NCI-H1417 treated with DMSO at 0.1 percent for 48 hours (cell line): ENCODE measurements at places on chromosomes 13 and 19.

GRCh38 chr13:23847497-23847896 lies 41.7 kb downstream of the MIPEP start:
- DNase-seq, result no peak

GRCh38 chr13:93182406-93182805 lies 44.2 kb upstream of the GPC6 start:
- no peak for DNase-seq

DNA sequence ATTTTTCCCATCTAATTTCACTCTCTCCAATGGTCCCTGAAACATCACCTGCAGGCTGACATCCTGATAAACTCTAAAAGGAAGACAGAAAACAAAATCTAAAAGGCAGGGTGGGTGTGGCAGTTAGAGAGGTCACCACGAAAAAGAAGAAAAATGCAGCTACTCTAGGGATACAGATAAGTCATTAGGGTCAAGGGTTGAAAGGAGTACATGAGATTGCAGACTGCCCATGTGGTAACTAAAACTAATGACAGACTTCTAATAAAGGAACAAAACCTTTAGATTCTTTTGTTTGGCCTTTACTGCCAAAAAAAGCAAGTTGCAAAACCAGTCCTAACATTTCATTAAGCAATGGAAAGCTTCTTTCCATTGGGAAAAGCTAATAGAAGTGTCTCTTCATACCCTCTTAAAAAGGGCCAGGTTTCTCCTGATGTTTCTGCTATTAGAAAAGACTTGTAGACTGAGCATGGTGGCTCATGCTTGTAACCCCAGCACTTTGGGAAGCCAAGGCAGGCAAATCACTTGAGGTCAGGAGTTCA lies 31.0 kb downstream of the THSD1 start:
- DNase-seq, result no peak

GRCh38 chr19:12689581-12690216 lies 1.9 kb downstream of the GNG14 start:
- DNase-seq, result no peak

- DNase-seq, result no peak
Observed at GRCh38 chr13:56670563-56670962, 470.2 kb upstream of the PRR20A start.

DNA sequence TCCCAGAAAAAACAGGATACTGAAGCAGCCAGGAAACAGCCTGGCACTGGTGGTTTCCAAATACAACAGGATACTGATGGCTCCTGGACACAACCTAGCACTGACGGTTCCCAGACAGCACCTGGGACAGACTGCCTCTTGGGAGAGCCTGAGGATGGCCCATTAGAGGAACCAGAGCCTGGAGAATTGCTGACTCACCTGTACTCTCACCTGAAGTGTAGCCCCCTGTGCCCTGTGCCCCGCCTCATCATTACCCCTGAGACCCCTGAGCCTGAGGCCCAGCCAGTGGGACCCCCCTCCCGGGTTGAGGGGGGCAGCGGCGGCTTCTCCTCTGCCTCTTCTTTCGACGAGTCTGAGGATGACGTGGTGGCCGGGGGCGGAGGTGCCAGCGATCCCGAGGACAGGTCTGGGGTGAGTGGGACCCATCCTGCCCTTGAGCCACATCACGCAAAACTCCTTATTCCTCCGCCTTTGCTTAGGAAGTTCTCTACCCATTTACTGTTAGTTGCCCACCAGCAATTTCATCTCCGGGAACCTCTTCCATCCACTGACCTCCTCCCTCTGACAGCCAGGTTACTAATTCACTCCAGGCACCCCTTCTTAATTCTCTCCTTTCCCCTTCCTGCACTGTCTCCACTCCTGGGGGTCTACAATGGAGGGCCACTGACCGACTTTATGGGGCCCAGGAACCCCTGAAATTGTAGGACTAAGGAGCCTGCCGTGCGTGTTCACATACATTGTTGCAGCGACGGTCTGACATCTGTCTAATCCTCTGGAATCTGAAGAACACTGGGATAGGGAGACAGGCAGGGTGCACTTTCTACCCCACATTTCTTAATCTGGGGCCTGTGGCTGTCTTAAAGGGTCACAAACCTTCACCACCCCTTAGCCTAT lies 1.2 kb downstream of the ITPKC start:
- DNase-seq, result no peak

- peak; percentile 63 for DNase-seq
Observed at GRCh38 chr13:73708393-73708985, 425.7 kb downstream of the KLF12 start.

- no peak for DNase-seq
Observed at GRCh38 chr19:30287973-30288372, 84.2 kb upstream of the ZNF536 start.

DNA sequence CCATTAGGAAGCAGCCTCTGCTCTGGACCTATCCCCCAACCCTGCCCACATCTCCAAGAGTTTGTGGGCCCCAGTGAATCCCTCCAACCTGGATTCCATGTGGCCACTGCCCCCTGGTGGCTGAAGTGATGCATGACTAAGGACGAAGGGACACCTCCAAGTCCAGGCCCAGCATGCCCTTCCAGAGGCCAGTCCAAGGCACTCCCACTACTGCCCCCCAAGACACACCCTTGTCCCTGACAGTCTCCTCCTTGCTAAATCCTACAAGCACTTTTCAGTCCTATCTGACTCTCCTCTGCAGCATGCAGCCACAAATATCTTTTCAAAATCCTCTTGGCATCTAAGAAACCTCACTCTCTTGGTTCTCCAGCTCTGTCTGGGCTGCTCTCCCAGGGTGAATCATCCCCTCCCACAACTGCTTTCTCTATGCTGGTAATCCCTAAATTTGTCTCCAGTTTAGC lies 33.0 kb downstream of the DEDD2 start:
- DNase-seq, result peak; percentile 20

- DNase-seq, result no peak
Observed at GRCh38 chr19:42017040-42017439, 23.0 kb upstream of the ATP1A3 start.

- DNase-seq, result no peak
Observed at GRCh38 chr13:74710006-74710405, 575.8 kb upstream of the KLF12 start.

GRCh38 chr19:43789029-43789428 lies 8.3 kb upstream of the KCNN4 start:
- no peak for DNase-seq

GRCh38 chr13:113116871-113117271 lies 5.7 kb upstream of the F10 start:
- no peak for DNase-seq

DNA sequence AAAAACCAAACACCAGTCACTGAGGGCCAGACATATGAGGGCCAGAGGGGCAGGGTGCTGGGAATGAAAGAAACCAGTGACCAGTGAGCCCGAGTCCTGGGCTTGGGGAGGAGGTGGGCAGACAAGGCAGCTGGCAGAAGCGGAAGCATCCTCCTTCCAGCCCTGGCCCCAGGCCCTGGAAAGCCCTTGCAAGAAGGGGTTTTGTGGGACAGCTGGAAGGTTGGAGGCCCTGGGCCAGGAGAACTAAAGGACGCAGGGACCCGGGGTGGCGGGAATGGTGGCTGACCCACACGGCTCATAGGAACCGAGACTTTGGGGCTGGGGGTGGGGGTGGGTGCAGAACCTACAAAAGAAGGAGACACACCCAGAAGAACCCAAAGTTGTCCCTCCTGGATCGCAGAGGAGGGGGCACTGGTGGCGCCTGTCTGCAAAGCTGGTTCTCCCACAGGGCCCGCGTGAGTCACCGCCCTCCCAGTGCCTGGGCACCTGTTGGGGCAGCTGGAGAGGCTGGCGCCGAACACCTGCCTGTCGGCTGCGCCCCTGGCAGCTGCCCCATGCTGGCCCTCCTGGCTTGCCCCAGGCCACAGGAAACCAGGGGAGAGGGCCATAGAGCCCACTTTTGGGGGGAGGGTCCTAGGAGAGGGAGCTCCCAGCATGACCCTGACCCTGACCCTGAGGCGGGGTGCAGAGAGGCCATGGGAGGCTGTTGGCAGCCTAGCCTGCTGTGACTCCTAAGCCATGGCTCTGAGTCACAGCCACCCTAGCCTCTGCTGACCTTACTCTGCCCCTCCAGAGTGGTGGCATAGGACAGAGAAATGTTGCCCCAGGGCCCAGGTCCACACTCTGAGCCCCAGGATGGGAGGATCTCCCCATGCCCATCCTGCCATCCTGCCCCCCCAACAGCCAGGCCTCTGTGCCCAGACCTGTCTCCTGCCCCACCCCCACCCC lies 802 bp downstream of the DMPK start:
- peak; percentile 5 for DNase-seq

DNA sequence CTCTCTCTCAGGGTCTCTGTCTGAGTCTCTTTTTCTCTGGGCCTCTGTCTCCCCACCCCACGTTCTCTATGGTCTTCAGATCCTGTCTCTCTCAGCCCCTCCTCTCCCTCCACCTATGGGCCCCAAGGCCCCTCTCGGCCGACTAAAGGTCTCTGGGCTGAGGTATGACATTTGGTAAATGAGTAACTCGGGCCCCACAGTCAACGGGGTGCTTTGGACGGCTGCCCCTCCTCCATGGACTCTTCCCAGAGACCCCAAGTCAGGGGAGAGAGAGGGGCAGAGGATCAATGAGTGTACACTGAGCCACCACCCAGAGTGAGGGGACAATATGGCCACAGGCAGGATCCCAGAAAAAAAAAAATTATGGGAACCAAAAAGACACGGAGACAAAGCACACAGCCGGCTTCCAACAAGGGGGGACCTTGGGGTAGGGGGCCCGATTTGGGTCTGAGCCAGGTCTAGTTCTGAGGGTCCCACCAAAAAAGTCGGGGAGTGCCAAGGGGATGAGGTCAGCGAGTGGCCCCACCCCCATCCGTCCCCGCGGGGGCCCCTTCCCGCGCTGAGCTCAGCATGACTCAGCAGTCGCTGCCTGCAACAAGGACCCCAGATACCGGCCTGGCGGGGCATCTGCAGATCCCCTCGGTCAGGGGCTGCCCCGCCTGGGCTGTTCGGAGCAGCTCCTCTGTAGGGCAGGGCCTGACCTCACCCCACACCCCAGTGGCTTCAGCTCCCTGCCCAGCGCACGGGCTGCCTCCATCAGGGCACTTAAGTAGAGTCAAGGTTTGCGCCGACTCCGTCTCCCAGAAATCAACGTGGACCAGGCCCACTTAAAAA lies 1.5 kb upstream of the FTL start:
- DNase-seq, result no peak

DNA sequence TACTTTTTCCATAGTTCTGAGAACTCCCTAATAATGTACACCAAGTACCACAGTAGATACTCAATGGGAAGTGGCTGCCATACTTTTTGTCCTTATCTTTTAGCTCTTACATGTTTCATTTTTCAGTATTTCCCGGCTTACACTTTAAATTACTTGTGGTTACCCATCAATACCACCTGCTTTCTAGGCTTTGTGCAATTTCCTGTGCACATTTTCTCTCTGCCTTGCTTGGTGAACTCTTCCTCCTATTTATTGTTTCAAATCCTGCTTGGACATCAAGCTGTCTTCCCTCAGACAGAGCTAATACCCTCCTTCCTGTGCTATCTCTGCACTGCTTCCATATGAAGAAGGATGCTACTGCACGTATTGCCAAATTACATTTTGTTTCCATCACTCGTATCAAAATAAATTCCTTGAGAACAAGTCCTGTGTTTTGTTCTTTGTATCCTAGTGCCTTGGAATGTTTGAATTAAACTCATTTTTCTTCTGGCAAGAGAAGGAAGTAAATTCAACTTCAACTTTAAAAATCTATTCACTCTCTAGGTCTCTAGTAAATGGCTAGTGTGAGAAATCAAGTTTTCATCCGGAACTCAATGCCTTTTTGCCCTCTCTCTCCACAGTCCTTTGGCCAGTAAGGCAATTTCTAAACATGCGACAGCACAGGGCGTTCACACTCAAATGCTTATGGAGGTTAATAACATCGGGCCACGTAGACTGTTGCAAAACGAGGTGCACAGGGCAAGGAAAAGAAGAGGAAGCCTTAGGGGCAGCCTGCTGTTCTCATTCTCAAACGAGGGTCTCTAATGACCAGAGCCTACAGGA lies 5.6 kb downstream of the ZAR1L start:
- DNase-seq, result no peak

- DNase-seq, result no peak
Observed at GRCh38 chr19:41324921-41325639, 15.1 kb downstream of the CCDC97 start.

- DNase-seq, result no peak
Observed at GRCh38 chr19:7860714-7861618, 13.2 kb downstream of the PRR36 start.

- DNase-seq, result no peak
Observed at GRCh38 chr19:38723606-38723965, 20.7 kb downstream of the CAPN12 start.

GRCh38 chr13:98014766-98015165 lies 61.3 kb downstream of the IPO5 start:
- DNase-seq, result no peak

GRCh38 chr19:47430041-47430802 lies 10.9 kb upstream of the MEIS3 start:
- no peak for DNase-seq

- no peak for DNase-seq
Observed at GRCh38 chr13:27967736-27968315, 1.3 kb downstream of the CDX2 start.
